NCI-H1436 treated with DMSO at 0.1 percent for 48 hours (cell line): ENCODE measurements at places on chromosomes 5 and 9.

- DNase-seq = no peak
These were observed 58.2 kb downstream of the ZNF618 start for GRCh38 chr9:113934167-113934828.

- no peak for DNase-seq
These were observed 48.7 kb downstream of the TIMD4 start for GRCh38 chr5:156914371-156914737.

GRCh38 chr5:432201-432927, 10.6 kb upstream of the EXOC3 start:
- no peak for DNase-seq

DNA sequence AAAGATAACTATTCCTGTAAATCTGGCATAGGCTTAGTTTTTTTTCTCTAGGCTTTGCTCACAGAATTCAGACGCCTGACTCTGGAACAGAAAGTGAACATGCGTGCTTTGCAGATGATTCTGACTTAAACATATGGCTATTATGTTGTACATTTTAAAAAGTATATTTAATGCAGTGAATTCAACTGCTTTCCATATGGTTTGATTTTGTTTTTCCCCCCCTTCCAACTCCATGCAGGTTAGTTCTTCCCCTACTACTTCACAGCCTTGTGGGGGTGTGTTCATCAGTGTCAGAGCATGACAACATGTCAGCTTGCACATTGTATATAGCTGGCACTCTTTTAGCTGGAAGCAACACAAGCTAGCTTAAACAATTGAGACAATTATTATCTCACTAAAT, 226.8 kb downstream of the TMEM167A start:
- DNase-seq = no peak

DNA sequence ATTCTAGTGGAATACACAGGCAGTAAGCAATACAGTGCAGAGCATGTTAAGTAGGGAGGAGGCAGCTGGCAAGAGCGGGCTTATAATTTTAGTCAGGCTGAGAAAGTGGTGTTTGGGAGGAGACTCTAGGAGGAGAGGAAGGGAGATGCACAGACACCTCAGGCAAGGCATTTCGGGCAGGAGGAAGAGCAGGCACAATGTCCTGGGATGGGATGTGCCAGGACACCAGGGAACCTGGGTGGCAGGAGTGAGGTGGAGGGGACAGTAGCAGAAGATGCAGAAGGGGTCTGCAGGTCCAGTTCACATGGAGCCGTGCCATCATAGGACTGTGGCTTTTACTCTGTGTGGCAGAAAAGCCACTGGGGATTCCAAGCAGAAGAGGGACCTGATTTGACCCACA, 143.7 kb upstream of the FSTL4 start:
- no peak for DNase-seq

DNA sequence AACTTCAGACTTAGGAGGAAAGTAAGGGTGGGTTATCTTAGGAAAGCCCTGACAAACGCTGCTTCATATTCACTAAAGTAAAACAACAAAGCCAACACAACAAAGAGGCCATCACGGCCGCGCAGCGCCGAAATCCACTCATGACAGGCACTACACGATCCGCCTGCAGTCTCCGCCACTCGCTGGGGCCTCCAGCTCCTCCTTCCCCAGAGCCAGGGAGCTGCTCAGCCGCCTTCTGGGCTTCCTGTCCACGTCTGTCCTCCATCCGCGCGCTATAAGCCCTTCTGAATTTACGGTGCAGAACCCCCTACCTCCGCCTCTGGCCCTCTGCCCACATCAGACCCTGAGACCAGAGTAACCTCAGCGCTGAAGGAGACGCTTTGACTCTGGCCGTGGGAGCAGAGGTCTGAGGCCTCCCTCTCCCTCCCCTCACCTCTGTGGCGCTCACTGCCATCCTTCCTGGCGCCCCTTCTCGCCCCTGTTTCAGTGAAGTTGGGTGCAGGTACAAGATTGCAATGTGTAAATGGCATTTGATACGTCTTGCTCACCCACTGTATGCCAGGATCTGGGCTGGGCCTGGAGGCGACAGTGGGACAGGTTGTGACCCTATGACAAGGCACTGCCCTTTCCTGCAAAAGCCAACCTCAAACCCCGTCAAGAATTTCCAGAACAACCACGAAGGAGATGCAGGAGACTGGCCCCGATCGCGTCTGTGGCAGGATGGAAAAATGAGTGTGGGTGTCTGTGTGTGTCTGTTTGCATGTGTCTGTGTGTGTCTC, 74.9 kb upstream of the PHYKPL start:
- no peak for DNase-seq

- no peak for DNase-seq
These were observed 308.8 kb downstream of the ARHGAP26 start for GRCh38 chr5:143078971-143079370.

- no peak for DNase-seq
These were observed 409.3 kb upstream of the SLC24A2 start for GRCh38 chr9:20197976-20198685.

- DNase-seq = no peak
These were observed 14.2 kb upstream of the NRARP start for GRCh38 chr9:137316012-137316981.

GRCh38 chr5:1077026-1077425, 34.8 kb downstream of the SLC12A7 start:
- DNase-seq = no peak

DNA sequence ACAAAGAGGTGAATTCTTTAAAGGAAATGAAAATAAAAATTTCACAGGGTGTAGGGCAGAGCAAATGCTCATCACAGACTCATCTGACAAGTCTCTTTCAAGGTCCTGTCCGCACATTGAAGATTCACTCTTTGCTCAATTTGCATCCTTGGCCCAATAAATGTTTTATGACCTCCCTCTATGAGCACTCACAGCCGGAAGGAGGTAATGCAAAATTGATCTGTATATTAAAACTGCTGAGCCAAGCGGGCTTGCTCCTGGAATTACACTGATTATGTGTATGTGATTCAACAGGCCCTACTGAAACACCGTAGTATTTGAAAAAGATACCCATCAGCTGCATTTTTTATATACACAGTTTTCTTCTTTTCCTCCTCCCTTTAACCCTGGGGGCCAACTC, 246.8 kb downstream of the IZUMO3 start:
- no peak for DNase-seq

- no peak for DNase-seq
These were observed 1.0 kb upstream of the RXRA start for GRCh38 chr9:134325096-134325812.

- DNase-seq = no peak
These were observed 148.3 kb upstream of the SLC24A2 start for GRCh38 chr9:19937121-19937520.

DNA sequence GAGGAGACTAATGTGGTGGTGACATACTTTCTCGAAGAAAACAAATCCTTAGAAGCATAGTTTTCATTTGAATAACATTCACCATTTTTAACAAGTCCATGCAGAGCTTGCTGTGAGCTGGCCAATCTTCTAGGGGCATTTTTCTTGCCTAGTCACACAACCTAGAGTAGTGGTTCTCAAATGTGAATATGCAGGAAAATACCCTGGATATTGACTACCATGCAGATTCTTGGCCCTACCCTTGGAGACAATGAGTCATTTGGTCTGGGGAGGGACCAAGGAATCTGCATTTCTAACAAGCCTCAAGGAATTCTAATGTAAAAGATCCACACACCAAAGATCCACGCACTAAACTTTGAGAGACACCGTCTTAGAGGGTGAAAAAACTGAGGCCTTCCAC, 23.5 kb downstream of the GDNF start:
- DNase-seq = no peak

- DNase-seq = no peak
These were observed 400.9 kb downstream of the SPOCK1 start for GRCh38 chr5:137098238-137098637.

DNA sequence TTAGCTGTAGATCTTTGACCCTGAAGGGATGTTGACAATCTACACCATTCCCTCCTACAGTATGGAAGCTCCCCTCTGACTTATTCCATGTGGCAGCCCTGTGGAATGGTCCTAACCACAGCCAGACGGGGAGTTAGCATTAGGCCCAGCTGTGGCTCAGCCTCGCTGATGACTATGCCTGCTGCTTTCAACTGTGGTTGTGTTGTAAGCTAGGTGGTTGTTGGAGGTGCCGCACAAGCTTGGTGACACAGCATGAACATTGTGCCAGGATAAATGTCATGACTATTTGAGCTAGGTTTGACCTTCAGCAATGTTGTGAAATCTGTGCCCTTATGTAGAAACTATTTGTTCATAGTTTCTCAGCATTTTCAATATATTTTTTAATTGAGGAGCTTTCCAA, 40.6 kb downstream of the SGCD start:
- no peak for DNase-seq

- no peak for DNase-seq
These were observed 179.1 kb downstream of the CWC27 start for GRCh38 chr5:64947801-64948200.

- DNase-seq = no peak
These were observed 122.8 kb downstream of the ADAMTS2 start for GRCh38 chr5:179222246-179223017.

DNA sequence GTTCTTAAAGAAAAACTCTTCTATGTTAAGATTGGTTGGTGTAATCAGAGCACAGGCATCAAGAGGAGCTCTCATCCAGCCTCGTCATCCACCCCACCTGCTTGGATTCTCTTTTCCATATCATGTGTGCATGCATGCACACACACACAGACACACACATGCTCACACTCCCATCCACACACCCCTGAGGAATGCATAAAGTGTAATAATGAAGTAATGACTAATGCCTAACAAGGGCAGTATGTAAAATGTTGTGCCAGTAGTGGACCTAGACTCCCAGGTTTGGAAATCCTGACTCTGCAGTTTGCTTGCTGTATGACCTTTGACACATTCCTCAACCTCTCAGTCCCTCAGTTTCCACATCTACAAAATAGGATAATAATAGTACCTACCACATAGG, 280.0 kb upstream of the ANKRD55 start:
- no peak for DNase-seq

- DNase-seq = no peak
These were observed 108.7 kb downstream of the TRIM32 start for GRCh38 chr9:116795821-116796220.

DNA sequence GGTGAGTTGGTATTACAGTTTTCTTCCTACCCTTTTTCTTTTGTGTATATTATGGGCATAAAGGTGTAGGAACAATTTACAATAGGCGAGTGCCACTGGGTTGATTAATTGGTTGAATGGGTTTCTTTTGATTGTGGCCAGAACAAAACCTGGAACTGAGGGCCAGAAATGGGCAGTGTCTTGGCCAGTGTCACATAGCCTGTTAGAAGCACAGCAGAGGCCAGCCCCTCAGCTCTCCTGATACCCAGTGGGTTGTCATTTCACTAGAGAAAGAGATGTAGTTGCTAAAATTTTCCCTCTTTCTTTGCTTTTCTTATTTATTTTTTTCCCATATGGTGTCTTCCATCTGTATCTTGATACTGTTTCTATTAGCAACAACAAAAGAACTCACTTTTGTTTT, 38.8 kb upstream of the SEMA6A start:
- no peak for DNase-seq

GRCh38 chr9:93613791-93614190, 37.4 kb downstream of the PHF2 start:
- no peak for DNase-seq

DNA sequence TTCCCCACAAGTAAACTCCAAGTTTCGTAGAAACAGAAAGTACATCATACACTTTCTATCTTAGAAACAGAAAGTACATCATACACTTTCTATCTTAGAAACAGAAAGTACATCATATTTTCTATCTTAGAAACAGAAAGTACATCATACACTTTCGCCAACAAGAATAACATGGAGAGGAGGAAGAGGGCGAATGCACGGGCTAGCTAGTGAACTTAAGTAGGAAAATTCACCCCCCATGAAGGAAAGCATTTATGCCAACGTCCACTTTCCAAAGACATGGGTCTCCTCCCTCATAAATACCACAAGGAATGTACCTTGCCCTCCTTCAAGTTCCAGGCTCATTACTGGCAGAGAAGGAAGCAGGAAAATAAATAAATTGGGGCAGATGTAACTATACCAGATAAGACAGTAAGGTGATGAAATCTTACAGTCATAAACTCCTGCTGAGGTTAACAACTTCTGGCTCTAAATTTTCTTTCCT, 64.7 kb downstream of the FRMD3 start:
- no peak for DNase-seq

- DNase-seq = no peak
These were observed 19.2 kb downstream of the GSN start for GRCh38 chr9:121286973-121287741.

GRCh38 chr9:34216325-34216724, 37.5 kb downstream of the UBAP1 start:
- no peak for DNase-seq

DNA sequence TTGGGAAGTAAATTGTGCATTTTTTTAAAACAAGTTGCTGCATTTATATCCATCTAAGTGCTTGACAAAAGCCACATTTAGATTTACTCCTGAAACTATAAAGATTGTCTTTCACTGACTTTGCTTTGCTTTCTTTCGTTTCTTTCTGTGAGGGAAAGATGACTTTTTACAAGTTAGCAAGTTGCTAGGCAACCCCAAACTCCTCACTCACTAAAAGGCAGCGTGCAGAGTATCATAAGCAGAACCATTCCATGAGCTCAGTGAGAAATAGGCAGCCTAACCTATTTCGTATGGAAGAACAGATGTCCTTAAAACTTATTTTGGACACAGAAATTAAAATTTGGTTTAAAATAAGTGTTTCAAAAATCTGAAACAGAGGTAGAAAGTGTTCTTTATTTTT, 29.0 kb downstream of the KLF9 start:
- no peak for DNase-seq

DNA sequence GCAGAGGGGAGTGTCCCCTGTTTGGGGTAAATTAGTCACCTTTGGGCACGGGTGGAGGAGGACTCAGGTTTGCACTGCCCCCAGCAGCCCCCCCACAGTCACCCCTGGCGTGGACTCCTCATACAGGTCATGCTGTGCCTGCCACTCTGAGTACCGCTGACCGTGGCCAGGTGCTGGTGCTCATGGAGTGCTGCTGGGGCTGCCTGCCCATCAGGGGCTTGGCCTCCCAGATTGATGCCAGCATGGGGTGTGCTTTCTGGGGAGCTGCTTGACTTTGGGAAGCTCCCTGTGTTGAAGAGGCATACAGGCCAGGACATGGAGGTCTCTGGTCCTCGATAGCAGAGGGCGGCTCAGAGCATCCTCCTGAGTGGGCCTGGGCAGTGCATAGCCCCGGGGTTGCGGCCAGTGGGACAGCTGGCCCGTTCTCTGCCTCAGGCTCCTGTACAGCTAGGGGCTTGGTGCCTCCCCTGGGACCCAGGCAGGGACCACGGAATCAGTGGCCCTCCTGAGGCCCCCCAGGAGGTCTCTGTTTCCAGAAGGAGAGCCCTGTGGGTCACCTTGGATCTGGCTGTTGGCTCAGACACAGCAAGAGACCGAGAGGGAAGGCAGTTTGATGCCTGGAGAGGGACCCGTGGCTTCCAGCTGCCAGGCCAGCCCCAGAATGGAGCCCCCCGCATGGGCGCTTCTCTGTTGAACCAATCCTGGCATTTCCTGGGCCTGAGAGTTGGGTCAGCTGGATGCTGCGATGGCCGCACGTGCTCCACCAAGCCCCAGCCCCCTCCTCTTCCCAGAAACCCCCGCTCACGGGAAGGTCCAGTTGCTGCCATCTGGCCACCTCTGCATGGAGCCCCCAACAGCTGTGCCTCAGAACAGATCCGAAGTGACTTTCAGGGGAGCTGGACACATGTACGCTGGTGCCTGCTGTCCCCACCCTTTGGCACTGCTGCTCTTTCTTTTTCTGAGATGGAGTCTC, 6.1 kb upstream of the AJM1 start:
- DNase-seq = no peak

- no peak for DNase-seq
These were observed 161.8 kb downstream of the ICE1 start for GRCh38 chr5:5584236-5584745.
